Naive thymus-derived CD8-positive, alpha-beta T cell (primary cell): ENCODE measurements at places on chromosomes 6 and 20.

DNA sequence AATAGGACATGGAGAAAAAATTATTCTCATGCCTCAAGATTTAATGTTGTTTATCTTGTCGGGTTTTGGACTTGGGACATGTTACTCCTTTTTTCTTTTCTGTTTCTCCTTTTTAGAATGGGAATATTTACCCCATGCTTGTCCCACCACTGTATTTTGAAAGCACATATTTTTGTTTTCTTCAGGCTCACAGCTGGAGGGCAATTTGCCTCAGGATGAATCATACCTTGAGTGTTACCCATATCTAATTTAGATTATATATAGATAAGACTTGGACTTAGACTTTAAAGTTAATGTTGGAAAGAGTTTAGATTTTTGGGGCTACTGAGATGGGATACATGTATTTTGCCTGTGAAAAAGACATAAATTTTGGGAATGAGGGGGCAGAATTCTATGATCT is 541.6 kb upstream of the MAN1A1 start:
- no peak for DNase-seq

DNA sequence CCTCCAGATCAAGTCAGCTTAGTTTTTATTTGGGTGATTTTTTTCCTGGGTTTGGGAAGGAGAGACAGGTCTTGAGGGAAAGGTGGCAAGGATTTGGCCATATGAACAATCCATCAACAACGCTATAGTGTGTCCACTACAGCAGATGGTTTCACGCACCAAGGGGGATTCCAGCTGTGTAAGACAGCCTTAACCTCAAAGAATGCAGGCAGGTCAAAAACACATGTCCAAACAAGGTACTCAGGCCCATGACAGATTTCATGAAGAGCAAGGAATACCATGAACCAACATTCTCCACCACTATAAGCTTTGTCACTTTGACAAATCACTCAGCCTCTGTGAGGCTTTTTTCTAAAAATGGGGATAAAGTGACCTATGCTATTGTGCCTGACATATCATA is 2.0 kb downstream of the AIF1 start:
- DNase-seq: no peak

GRCh38 chr20:57401565-57401918 is 10.3 kb downstream of the RBM38 start:
- DNase-seq: no peak

GRCh38 chr20:48585061-48585870 is 242.5 kb downstream of the PREX1 start:
- no peak for DNase-seq

GRCh38 chr6:104623052-104623690 is 236.5 kb downstream of the HACE1 start:
- DNase-seq: no peak

DNA sequence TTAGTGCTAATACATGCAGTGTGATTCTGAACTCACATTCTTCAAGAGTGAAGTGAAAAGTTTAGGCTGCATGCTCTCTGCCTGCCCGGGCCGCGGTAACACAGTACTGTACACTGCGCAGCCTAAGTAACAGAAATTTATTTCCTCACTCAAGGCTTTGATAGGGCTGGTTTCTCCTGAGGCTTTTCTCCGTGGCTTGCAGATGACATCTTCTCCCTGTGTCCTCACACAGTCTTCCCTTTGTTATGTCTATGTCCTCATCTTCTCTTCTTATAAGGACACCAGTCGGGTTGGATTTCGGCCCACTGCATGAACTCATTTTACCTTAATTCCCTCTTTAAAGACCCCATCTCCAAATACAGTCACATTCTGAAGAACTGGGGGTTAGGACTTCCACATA is 51.1 kb upstream of the TMEM170B start:
- DNase-seq: no peak

- no peak for DNase-seq
Observed at GRCh38 chr20:59752704-59753460, 148.5 kb downstream of the PHACTR3 start.

- DNase-seq: no peak
Observed at GRCh38 chr20:25077610-25078169, 4.3 kb downstream of the VSX1 start.

- no peak for DNase-seq
Observed at GRCh38 chr6:91976797-91977196, 1389.9 kb upstream of the MAP3K7 start.

- no peak for DNase-seq
Observed at GRCh38 chr20:47295921-47296426, 60.5 kb downstream of the ZMYND8 start.

DNA sequence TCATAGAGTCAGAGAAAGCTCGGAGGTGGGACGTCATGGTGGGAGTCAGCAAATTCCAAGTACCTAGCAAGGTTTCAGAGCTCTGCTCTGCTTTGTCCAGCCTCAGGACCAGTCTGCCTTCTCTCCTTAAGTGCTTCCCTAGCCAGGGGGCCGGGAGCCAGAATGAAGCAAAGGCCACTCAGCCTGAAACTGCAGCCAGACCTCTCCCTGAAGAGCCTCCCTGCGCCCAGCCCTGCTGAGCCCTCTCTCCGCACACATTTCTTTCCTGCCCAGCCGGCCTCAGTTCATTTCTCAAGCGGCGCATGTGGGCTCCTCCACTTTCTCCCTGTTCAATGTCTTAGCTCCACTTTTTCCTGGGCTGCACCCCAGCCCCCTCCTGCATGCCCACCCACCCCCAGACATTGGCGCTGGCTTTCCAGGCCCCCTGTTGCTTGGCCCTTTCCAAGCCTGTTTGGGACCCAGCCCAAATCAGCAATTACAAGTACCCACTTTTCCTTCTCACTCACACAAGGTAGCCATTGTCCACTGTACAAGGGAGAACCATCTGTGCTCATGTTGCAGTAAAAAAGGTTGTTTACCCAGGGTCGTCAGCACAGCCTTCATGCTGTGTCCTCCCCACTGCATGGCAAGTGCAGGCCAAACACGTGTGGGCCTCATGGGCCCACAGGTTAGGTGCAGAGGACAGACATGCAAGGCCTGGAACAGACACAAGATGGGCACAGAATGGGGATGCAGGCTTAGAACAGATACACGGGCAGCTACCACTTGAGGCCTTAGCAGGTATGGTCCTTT is 147.1 kb downstream of the MRPL14 start:
- no peak for DNase-seq

GRCh38 chr6:44224029-44224964 is 902 bp downstream of the SLC29A1 start:
- no peak for DNase-seq

DNA sequence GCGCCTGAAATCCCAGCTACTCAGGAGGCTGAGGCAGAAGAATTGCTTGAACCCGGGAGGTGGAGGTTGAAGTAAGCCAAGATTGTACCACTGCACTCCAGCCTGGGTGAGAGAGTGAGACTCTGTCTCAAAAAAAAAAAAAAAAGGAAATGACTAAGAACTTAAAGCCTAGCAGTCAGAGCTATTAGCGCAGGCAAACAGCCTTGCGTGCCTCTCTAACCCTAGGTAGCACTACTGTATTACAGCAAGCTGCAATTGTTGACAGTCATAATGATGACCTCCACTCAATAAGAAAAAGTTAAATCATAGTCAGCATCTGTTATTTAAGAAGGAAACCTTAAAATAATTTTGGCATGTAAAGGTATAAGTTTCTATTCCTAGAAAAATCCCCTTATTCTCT is 14.4 kb downstream of the GSS start:
- DNase-seq: no peak
